ENCODE measurements at places on chromosomes 5 and 9.

GRCh38 chr9:33248606-33249005 lies 8.6 kb downstream of the SPINK4 start:
- no peak for DNase-seq

DNA sequence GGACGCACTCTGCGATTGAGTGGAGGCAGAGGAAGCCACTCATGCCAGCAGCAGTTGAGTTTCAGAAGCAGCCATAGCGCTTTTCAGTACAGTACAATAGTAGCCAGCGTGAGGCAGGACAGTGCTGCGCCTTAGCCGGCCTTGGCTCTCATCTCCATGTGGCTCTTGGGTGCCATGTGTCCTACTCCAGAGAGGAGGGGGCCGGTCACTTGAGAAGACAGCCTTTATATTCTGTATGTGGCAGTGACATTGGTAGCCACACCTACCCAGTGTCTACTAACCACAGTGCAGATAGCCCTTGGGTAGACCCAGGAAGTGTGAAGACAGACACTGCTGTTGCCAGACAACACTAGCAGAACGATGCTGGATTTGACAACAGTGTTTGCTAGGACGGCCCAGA lies 42.3 kb downstream of the FAM78A start:
- no peak for DNase-seq

GRCh38 chr5:167895899-167896659 lies 395.4 kb upstream of the WWC1 start:
- DNase-seq, result peak; percentile 73

DNA sequence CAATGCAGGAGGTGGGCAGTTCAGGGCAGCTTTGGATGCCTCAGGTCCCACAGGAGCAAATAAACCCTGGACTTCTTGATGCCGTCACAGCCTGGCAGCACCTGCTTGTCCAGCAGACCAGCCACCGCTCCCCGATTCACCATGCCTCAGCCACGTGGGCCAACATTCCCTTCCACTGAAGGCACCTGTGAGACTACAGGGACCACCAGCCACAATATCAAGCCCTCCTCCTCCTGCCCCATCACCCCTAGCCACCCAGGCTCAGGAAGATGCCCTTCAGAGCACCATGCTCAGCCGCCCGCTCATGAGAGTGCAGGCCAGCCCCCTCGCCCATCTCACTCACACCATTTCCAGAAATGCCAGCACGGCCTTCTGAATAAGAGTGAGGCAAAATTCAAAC lies 234.7 kb downstream of the SYK start:
- no peak for DNase-seq

DNA sequence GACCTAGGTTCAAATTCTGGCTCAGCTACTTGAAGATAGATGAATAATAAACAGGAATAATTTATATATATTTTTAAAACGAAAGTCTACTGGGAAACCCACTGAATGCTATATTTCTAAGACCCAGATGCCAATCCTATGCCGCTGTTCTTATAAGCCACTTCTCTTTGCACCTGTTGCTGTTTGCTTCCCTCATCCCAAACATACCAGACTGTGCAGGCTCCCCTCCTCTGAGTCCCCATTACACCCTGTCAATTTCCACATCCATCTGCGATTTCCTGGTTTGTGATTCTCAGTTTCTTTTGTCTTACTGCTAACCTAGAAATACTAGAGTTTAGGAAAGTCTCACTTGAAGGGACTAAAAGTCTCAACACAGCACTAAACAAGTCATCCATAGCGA lies 92.8 kb upstream of the CAST start:
- DNase-seq, result no peak

- no peak for DNase-seq
These were observed 30.1 kb upstream of the LRRC14B start for GRCh38 chr5:160921-161802.

DNA sequence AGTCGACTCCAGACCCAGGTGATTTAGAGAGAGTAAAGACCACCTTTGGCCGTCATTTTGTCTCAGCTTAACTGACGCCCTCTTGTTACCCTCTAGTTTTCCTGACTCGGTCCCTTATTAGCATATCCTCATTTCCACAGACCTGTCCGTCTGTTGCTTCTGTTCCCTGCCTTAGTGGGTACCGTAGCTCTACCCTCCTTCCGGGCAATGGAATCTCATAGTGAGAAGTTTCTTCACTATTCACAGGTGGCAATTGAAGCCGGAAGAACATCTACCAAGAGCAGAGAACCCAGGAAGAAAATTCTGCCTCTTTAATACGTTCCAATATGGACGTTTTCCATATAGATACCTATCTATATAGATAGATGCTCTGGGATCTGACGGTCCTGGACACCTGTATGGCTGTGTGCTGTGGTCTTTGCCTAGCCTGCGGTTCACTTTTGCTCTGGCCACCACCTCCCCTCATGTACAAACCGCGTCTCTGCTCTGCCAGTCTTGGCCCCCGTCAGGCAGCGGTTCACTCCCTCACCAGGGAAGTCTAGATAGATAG lies 652 bp upstream of the TMEM161B start:
- DNase-seq, result no peak

DNA sequence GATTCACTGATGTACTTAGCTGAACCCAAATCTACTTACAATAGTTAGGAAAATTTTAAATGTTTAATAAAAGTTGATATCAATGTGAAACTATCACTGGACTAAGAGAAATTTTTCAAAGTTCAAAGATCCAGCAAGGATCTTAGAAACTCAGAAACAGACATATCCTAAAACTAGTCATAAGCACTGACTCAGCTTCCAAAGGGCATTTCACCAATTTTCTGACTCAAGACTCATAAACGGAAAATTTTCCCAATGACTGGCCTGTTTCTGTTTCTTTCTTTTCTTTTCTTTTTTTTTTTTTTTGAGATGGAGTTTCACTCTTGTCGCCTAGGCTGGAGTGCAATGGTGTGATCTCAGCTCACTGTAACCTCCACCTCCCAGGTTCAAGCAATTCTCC lies 66.6 kb downstream of the CDC14B start:
- peak; percentile 85 for DNase-seq

- DNase-seq, result peak; percentile 86
These were observed 120.6 kb downstream of the C9orf50 start for GRCh38 chr9:129500161-129500862.

DNA sequence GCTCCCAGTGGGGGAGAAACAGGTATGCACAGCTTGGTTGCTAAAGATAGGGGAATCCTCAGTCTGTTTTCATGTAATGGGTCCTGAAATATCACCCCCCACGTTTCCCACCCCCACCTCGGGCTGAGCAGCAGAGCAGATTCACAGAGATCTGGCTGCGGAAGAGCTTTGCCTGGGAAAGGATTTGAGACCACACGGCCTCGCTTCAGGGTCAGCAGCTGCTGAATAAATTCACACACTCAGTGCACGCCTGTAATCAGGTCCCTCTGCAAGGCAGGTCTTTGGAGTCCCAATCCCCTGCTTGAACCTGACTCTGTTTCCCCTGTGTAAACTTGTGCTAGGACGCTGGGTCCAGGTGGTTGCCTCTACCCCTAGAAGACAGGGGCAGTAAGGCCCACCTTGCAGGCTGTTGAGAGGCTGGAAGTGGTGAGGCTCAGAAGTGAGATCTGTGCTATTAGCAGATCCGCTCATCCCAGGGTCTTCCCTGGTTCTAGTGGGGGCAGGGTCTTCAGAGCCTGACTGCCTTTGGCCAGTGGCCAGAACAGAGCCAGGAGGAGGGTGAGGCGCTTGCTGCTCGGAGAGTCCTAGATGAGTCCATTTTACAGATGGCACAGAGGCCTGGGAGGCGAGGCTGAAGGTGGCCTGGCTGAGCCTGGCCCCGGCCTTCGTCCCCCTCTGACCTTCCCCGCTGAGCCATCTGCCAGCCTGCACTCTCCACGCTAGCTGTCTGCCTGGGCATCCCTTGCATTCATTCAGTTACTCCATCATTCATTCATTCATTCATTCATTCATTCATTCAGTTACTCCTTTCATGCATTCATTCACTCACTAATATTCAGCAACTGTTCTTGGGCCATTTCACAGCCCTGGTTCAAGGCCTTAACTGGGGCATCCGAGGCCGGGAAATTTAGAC lies 16.7 kb upstream of the NEURL1B start:
- no peak for DNase-seq

GRCh38 chr5:120096413-120096812 lies 367.7 kb upstream of the PRR16 start:
- peak; percentile 55 for DNase-seq

- peak; percentile 79 for DNase-seq
These were observed 27.8 kb downstream of the CSF1R start for GRCh38 chr5:150058480-150059126.

- DNase-seq, result no peak
These were observed 16.8 kb downstream of the OTULIN start for GRCh38 chr5:14681236-14681752.

DNA sequence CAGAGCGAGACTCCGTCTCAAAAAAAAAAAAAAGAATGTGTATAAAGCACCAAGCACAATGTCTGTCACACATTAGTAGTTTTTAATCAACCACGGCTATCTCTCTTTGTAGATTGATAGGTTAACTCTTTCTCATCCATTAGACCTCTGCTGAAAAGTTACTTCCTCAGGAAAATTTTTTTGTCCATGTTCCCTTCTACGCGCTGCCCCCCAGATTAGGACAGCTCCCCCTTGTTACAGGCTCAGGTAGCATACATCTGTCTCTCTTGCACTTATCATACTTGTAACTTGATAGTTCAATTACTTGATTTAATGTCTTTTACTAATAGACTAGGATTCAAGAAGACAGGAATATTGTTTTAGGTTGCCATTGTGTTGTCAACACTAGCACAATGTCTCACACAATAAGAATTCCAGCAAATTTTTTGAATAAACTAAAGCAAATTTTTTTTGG lies 1.5 kb downstream of the SPDL1 start:
- DNase-seq, result no peak

DNA sequence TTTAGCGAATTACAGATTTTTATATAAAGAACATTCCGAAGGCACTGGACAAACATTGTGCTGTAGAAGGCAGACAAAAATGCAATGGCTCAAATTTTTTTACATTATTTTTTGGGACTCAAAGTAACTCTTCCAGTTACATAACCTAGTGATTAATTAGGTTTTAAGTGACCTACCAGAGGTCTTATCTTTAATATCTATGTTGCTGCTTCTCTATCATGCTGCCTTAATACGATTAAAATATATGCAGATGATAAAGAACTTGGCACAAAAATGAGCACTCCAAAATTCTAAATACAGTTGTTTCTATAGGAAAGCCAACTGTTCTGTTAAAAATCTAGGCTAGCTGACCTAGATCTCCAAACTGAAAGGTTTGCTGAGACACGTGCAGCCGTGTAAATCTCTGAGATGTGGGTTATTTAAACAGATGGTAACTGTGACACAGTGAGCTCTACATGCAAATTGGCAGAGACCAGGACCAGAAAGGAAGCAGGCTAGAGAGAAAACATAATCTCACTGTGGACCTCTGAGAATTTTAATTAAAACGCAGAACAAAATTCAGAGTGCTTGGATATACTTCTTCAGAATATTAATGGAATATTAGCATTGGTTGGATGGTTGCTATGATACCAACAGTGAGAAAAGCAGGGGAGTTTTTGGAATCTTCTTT lies 56.2 kb downstream of the CAMK4 start:
- no peak for DNase-seq

GRCh38 chr5:122077366-122078115 lies 518 bp downstream of the LOX start:
- no peak for DNase-seq

- no peak for DNase-seq
These were observed 24.1 kb downstream of the DDX31 start for GRCh38 chr9:132645711-132646110.

DNA sequence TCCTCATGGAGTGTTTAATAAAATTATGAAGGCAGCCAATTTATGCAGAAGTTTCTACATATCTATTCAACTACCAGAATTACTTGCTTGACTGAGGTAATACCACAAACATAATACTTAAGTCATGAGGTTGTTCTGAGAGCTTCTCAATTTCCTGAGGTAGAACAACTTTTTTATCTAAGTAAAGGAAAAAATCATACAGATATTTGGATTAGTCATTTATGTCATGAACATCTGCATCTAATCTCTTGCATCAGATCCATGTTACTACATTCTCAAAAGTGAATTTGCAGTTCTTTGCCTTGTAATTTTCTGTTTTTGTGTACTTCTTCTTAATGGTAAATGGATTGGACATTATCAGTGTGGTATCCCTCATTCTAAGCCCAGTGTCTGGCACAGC lies 60.4 kb upstream of the RGMB start:
- DNase-seq, result peak; percentile 76

GRCh38 chr5:72467461-72467860 lies 39.7 kb downstream of the ZNF366 start:
- DNase-seq, result no peak

GRCh38 chr9:123757547-123757946 lies 172.4 kb downstream of the DENND1A start:
- no peak for DNase-seq

DNA sequence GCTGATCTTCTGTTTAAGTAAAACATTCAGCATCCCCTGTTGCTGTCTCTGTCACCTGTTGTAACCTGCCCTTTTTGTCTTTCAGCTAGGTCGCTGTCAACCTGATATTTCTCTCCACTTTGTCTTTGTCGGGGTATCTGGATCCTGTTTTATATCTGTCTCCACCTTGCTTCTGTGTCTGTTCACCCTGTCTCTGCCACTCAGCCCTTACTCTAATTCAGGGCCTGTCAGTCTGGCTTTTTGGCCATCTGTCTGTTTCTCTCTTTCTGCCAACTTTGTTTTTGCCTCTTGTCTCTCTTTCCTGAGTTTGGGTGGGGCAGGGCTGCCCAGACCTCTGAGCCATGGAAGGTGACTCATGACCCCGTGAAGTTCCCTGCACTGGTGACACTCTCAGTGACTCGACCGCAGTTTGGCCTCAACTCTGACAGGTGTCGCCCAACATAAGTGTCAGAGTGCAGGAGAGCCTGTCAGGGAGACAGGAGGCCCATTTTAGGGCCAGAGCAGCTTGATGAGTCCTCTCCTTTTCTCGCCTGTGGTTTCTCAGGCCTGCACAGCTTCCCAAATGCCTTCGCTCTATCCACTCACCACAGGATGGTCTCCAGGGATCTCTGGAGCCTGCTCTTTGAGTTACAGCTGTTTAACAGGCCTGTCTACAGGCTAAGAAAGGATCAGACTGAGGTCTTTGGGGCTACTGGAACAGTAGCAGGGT lies 868 bp downstream of the ZBTB43 start:
- peak; percentile 88 for DNase-seq

DNA sequence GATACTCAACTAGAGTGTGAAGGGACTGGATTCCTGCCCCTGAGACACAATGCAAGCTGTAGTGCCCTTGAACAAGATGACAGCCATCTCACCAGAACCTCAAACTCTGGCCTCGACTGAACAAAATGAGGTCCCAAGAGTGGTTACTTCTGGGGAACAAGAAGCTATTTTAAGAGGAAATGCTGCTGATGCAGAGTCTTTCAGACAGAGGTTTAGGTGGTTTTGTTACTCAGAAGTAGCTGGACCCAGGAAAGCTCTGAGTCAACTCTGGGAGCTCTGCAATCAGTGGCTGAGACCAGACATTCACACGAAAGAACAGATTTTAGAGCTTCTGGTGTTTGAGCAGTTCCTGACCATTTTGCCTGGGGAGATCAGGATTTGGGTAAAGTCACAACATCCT lies 2.4 kb downstream of the ZNF483 start:
- DNase-seq, result no peak

GRCh38 chr9:7778851-7779600 lies 20.6 kb downstream of the DMAC1 start:
- DNase-seq, result no peak

Data from fibroblast of upper back skin (primary cell).